Pancreas (tissue), 10 donors: ENCODE measurements at places on chromosomes 3 and 15. TPM values are rescaled to one million over a fixed set of nuclear protein-coding genes. Genes with fewer than 3 reads are reported as not detected.

The GHSR gene
- total RNA-seq: 0.23 TPM

The TRIM59 gene
- 3.3 TPM for total RNA-seq

The SH2D7 gene
- 0.14 TPM for total RNA-seq

The NEK10 gene
- 0.57 TPM for total RNA-seq

The ZNF620 gene
- 2.3 TPM for total RNA-seq

GRCh38 chr3:39531066-39531465 lies 63.6 kb downstream of the MOBP start:
- DNase-seq: no peak

GRCh38 chr3:89449086-89449485 lies 341.7 kb downstream of the EPHA3 start:
- no peak for DNase-seq

DNA sequence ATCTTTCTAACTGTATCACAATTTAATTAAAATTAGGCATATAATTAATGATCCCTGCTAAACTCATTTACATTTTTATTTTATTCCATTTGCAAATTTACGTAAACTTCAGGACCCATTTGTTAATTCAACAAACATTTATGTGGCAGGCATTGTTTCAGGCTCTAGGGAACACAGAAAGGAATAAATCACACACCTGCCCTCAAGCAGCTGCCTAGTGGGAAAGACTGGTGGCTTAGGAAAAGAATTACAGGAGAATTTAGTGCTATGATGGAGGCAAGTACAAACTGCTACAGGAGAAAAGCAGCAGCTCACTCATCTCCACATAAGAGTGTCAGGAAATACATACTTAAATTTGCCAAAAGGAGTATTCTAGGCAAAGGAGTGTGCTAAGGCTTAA lies 11.2 kb downstream of the CBLB start:
- no peak for DNase-seq

- DNase-seq: no peak
These were observed 102.3 kb downstream of the TFDP2 start for GRCh38 chr3:142047021-142047369.

- no peak for DNase-seq
These were observed 49.9 kb upstream of the SLC6A11 start for GRCh38 chr3:10766049-10766705.

GRCh38 chr15:52369455-52369854 lies 73.9 kb upstream of the MYO5C start:
- no peak for DNase-seq
